ENCODE measurements at places on chromosomes 5 and 9.

DNA sequence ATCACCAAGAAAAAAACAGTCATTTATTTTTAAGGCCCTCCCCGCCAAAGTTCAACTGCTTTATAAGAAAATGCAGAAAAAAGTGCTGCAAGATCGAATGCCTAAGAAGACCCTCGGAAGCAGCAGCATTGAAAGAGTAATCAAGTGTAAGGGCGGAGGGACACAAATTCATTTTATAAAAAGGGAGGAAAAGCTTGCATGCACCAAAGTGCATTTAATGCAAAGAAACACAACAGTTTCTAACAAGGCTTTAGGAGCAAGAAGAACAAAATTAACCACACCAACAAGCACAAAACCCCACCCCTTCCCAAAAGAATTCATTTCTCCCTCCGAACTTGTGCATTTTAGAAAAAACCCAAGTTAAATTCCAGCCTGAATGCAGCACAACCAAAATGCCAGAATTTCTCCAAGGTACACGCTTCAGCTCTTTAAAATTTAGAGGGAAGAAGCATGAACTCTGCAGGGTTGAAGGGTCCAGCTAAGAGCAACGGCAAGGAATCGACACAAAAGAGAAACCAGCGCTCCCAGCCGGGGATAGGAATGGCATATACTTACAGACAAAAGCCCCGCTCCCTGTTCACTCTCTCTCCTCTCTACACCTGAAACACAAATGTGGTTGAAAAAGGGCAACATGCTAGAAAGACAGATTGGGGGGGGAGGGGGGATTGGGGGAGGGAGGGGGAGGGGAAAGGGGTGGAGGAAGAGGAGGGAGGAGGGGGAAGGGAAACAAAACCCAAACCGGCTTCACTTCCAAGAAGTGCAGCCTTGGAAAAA lies at the start of gene NREP:
Gene NREP, minus strand, starts transcription at position 614 of the 774 bp plus-strand sequence. CDS start 1,422 bp downstream, outside the sequence.
- DNase-seq: no peak

- no peak for DNase-seq
Observed at GRCh38 chr5:157160001-157160400, 6.1 kb downstream of the GARIN3 start.

GRCh38 chr5:8842971-8843551 lies 702.8 kb downstream of the SEMA5A start:
- no peak for DNase-seq

DNA sequence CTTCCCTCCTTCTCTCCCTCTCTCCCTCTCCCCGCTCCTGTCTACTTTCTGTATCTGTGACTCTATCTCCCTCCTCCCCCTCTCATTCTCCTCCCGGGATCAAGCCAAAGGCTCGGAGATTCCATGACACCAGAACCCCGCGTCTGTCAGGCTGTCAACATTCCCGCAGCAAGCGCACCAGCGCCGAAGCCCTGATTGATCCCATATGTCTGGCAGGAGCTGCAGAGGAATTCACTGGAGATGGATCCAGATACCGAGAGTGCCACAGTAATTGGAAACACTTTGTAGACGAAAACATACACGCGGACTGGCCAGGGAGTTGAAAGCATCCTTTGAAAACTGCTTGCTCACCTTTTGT lies 300 bp upstream of the SVEP1 start:
- no peak for DNase-seq

DNA sequence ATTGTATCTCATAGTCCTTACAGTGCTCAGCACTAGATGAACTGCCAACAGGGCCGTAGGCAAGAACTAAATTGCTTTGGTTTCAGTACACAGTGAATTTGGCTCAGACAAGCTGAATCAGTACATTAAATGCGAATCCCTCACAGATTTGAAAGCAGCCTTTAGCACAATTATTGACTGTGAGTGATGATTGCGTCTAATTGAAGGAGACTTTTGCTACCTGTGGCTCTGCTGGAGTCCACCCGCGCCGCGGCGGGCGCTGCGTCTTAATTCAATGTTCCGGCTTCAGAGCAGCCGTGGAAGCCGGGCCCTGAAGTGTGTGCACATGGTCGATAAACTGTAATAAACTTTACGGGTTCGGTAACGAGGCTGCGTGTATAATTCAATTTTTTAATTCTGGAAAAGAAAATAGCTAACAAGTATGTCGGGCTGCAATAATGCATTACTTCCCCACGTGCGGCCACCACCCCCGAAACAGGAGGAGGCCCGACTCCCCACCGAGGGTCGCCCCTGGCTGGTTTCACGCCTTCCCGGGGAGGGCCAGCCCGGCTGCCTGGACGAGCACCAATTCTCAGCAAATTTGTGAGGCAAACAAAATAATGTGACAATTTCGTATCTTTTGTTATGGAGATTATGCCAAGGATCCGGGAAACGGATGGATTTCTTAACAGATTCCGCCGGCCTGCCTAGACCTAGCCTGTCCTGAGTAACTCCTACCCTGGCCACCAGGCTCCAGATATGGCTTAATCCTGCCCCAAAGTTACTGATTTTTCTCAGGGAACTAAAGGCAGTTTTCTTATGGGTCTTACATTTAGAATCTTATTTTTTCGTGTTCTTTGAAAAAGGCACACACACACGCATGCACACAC lies 269.4 kb upstream of the IRX1 start:
- no peak for DNase-seq

- no peak for DNase-seq
Observed at GRCh38 chr5:112757468-112758208, 20.0 kb downstream of the APC start.

DNA sequence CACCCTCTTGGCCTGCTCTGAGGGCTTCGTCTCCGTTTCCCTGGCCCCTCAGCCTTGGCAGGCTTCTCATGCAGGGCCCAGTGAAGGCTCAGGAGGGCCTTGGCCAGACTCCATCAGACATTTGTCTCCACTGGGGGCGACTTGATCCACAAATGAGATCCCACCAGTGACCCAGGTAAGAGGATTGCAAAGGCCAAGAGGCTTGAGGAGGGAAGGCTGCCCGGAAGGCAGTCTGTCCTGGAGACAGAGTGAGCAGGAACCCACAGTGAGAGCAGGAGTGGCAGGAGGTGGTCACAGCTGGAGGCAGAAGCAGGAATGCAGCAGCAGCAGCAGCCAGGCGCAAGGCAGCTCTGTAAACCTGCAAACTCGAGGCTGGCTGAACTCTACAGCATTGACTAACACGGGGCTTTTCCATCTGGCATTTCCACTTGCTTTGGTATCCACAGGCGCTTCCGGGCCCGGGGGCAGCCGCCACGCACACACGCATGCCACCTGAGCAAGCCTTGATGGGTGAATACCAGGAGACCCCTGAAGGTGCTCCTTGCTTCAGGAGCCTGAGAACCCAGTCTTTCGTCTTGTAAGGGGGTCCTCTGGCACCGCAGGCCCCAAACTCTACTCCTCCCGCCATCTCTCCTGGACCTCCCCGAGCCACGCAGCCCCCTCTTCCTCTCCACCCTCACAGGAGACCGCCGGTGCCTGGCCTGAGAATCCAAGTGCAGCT lies 14.7 kb downstream of the MGAT1 start:
- DNase-seq: no peak

- DNase-seq: no peak
Observed at GRCh38 chr9:107397076-107398044, 92.2 kb downstream of the KLF4 start.

DNA sequence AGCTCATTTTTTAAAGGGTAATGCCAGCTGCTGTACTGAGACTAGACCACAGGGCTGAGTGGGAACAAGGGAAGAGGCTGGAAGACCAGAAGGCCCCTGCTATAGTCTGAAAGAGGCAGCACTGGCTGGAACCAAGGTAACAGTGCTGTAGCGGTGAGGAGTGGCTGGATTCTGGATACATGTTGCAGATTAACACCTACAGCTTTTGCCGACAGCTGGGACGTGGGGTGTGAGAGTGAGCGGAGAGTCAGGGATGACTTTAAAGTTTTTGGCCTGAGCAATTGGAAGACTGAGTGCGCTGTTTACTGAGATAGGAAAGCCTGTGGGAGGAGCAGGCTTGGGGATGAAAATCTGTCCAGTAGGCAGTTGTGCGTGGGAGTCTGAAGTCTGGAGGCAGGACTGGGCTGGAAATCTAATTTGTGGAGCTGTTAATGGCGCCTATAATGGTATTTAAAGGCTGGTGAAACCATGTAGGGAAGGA lies 26.5 kb downstream of the AQP7 start:
- no peak for DNase-seq

All from GM12891 (cell line).